Cardiac fibroblast (primary cell): ENCODE measurements at places on chromosomes 11 and 22.

- peak; percentile 74 for DNase-seq
Measured at GRCh38 chr22:33811686-33812085, 108.6 kb downstream of the LARGE1 start.

- DNase-seq = no peak
Measured at GRCh38 chr22:36443198-36443770, 38.2 kb downstream of the TXN2 start.

- peak; percentile 81 for DNase-seq
Measured at GRCh38 chr11:59755701-59756557, 753 bp downstream of the STX3 start.

DNA sequence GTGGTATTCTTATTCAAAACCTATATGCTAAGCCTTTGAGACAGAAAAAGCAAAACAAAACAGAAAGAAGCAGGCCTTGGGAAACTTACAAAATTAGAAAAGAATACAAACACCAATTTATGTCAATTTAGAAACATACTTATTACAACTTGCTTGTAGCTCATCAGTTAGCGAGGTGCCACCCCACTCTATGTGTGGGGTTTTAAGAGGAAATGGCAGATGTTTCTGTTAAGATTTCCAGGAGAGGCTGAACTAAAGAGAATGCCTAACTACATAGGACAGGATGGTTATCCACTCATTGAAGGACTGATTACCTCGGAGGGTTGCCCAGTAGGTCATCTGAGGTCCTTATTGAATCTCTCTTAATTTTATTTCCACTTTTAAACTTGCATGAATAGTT is 302.0 kb downstream of the ETS1 start:
- no peak for DNase-seq

GRCh38 chr11:20444535-20444934 is 57.0 kb downstream of the PRMT3 start:
- no peak for DNase-seq

DNA sequence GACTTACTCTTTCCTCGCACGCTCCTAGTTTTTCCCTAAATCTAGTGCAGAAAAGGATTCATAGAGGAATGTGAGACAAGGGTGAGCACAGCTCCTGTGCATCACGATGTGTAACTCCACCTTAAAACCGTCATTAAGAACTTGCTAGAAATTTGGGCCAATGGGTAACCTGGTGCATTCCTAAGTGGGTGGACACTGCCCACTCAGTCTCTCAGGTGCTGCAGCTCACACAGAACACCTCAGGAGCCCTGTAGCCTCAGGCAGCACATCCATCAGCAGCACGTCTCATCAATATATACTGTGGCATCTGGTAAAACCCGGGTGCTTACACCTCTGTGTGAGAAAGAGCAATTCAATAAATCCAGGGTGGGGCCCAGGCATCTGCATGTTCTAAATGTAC is 12.4 kb downstream of the POU2AF3 start:
- DNase-seq = no peak
